ENCODE measurements at places on chromosomes 3 and 15.
A peak's percentile ranks its signal among the peaks of the same experiment; 100 is the strongest.

DNA sequence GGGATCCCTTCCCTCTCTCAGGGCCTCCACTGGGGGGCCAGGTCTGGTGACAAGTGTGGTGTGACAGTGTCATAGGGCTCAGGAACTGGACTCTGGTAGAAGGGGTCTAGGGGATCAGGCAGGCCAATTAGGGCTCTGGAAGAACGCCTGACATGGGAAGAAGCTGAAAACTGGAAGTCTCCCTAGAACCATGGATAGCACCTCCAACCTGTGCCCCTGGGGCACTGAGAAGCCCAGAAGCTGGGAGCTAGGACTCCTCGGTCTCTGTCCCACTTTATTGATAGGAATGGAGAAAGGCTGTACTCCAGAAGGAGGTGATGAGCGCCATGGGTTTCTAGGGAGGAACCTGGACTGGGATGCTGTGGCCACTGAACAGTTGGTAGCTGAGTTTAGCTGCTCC lies 30.7 kb downstream of the INSYN1 start:
- DNase-seq = no peak

DNA sequence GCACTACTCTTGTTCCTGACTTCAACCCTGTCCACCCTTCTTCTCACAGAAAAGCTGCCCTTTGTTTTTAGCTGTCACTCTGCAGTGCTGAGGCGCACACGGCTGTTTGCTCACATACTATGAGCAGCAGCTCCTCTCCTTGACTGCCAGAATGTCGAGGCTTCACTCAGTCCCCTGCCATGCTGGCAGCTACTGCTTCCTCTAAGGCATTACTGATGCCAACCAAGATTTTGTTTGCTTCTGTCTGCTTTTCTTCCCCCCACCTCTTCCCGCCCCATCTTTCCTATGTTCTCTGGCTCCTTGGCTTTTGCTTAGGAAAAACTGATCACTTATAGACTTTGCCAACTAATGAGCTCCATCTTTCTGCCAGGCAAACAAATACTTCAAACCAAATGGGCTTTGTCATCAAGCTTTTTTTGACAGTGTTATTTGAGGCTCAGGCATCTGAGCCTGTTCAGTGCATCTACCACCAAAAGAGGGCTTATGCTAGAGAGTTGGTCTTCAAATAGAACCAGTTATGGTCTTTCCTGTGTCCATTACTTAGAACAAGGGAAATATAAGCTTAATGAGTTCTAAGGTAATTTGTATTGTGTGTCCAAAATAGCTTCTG lies 81.0 kb downstream of the FBXL2 start:
- no peak for DNase-seq

- no peak for DNase-seq
Observed at GRCh38 chr3:20905210-20905805, 719.3 kb upstream of the SGO1 start.

DNA sequence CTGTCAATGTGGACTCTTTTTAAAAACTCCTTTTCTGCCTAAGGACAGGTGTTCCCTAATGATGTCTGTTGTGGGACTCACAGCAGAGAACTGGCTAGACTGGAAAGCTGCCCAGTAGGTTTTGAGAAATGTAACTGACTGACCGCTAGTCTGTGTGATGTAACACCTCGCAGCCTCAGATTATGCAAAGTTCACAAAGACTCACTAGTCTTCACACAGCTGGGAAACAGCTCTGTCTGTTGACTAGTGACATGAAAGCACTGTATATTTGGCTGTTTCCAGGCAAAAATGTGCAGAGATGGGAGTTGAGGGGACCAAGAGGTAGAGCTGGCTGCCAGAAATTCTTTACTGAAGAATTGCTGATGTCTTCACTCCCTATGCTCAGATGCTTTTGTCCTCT lies 10.3 kb downstream of the PDZRN3 start:
- no peak for DNase-seq

- no peak for DNase-seq
Observed at GRCh38 chr15:70701891-70702568, 61.3 kb downstream of the UACA start.

- no peak for DNase-seq
Observed at GRCh38 chr15:97915261-97915660, 45.2 kb upstream of the ARRDC4 start.

DNA sequence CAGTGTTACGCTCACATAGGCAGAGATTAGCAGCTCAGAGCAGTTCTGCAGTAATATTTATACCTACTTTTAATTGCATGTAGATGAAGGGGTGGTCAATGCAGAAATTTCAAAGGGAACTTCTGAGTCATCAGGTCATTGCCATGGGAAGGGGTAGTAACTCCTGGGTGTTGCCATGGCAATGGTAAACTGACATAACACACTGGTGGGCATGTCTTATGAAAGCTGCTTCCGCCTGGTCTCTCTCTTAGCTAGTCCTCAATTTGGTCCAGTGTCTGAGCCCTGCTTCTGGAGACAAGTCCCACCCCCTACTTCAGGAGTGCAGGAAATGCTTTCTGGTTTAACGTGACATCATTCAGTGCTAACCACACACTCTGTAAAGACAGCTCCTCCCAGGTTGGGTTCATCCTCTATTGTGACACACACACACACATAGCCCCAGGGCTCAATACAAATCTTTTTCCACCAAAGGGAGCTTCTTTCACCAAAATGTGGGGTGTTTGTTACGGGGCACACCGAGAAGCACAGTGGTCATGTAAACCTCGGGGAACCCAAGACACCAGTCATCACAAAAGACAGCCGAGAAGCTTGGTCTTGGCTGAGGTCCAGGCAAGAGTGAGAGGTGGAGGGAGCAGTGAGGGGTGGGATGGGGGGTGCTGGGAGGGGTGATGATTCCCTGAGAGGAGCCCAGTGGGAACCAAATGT lies 74.5 kb downstream of the TLE3 start:
- DNase-seq = peak; percentile 88

DNA sequence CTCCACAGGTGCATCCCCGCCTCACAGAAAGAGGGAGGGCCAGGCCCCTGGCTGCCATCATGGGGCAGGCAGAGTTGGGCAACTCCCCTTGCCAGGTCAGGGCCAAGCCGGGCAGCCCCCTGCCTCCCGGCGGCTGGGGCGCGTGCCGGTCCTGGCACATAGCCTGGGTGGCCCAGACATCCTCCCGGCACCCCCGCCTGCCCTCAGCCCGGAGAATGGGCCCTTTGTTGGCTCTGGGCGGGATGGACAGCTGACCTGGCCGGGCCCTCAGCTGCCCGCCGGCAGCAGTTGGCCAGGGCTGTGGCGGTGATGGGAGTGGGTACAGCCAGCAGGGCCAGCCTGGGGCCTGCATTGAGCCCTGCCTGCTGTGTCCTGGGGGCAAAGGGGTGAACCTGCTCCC lies 16.5 kb downstream of the PLXNA1 start:
- no peak for DNase-seq

DNA sequence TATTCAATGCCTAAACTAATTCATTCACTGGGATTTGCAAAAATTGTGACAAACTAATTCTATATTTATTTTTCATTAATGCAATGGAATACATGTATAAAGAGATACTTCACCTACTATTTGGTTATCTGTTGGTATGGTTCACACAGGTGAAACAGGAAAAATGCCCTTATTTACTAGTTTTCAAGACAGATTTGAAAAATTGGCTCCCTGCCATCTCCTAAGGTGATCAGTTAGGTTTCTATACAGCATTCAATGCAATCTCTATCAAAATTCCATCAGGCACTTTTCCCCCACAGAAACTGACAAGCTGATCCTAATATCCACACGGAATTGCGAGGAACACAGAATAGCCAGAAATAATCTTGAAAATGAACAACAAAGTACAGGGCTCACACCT lies 101.1 kb downstream of the DLG1 start:
- DNase-seq = no peak

GRCh38 chr15:98582900-98583554 lies 65.3 kb upstream of the IGF1R start:
- DNase-seq = no peak

Data from CD4-positive, alpha-beta T cell treated with Interferon alpha-2 for 1 hour (primary cell).